Left lung (tissue), 14 donors: ENCODE measurements at places on chromosomes 1 and 21. TPM values are rescaled to one million over a fixed set of nuclear protein-coding genes. Genes with fewer than 3 reads are reported as not detected.

GRCh38 chr1:36482724-36483388 lies at the start of gene CSF3R:
TSS of gene CSF3R (minus strand) at chr1:36482913. CDS start at chr1:36479496, 3,417 bp downstream.
- DNase-seq = peak; percentile 67

DNA sequence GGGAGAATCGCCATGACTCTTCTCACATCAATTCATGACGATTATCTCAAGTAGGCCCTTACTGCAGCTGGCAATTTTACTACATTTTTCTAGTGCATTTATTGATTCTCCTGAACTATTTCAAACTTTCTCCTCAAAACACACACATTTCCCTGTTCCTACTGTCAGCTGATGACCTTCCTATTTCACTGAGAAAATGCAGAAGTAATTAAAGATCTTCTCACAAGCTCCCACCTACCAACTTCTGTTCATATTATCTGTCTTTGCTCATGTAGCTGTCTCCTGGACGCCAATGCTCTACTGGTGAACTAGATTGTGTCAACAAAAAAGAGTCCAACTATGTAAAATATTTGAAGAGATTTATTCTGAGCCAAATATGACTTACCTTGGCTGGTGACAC lies 36.4 kb upstream of the FASLG start:
- DNase-seq = no peak

ENAH gene
- polyA plus RNA-seq = 250 TPM

- DNase-seq = no peak
Measured at GRCh38 chr1:14538335-14538734, 60.1 kb upstream of the KAZN start.

PRMT2 gene
- polyA plus RNA-seq = 129 TPM

KCNE2 gene
- polyA plus RNA-seq = 0.76 TPM

DNA sequence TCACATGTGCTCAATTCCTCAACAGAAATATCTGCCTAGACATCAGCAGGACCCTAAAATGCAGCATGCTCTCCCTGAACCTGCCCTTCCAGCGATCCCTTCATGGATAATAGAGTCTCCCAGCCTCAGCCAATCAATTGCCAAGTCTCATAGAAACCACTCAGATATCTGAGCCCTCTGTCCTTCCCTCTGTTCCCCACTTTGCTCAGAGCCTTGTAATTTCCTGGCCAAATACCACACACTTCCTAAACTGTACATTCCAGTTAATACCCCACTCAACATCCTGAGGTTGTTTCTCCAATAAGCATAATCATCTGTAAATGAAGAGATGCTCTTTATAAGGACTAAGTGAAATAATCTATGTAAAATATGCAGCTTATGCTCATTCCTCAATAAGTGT lies 59.3 kb upstream of the PTGFRN start:
- DNase-seq = no peak

DNA sequence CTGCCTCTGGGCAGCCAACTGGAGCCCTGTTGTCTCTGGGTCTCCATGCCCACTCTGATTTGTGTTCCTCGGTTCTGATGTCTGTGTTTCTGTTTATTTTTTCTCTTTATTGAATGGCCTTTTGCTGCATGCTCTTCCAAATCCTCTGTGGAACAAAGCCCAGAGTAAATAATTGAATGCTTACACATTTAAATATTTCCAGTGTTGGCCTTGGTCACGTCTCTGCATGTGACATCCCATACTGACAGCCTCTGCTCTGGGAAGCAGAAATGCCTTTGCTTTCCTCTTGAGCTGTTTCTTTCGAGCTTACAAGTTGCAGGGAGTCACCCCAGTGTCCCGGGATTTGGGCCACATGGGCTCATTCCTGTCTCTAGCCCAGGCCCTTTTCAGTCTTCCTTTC lies 267.9 kb downstream of the PTPRU start:
- no peak for DNase-seq

DNA sequence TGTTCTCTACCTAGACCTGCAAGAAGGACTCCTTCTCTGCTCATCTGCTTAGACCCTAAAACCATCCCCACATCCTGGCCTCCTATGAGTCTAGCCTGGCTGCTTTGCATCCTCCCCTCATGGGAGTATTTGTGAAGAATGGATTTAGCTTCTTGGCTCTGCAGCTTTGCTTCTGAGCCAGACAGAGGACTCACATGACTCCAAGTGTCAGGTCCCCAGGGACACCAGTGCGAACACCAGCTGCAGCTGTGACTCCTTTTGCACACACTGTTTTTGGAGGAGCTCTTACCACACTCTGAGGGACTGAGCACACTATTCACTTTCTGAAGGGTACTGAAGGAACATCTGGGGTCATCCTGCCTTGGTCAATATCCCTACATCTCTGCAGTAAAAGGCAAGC lies 131.8 kb upstream of the SGIP1 start:
- DNase-seq = peak; percentile 60

DNA sequence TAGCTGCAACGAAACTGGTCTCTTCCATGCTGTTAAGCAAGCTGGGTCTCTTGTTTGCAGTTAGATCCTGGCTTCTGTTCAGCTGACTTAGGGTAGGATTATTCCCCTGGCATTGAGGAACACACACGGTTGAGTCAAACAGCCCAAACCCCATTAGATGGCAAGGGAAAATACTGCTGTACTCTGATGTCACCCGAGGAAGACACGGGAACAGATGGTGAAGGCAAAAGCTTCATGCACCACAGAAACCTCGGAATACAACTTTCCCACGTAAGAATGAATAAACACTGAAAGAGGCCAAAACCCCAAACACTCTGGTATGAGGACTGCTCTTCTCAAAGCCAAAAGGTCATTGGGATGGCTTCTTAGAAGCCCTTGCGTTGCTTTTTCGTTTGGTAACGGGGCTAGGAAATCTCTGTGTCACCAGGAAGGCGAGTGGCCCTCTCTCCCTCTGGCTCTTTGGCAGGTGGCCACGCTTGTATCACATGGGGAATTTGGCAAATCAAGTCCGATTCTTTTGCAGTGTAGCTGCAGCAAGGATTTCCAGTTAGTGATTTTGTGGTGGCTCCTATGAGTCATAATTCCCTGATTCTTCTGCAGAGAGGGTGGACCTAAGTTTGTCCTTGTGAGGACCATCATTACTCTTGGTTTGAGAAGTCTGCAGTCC lies 16.7 kb upstream of the LYST start:
- DNase-seq = peak; percentile 36

CACNA1E gene
- 0.13 TPM for polyA plus RNA-seq

DNA sequence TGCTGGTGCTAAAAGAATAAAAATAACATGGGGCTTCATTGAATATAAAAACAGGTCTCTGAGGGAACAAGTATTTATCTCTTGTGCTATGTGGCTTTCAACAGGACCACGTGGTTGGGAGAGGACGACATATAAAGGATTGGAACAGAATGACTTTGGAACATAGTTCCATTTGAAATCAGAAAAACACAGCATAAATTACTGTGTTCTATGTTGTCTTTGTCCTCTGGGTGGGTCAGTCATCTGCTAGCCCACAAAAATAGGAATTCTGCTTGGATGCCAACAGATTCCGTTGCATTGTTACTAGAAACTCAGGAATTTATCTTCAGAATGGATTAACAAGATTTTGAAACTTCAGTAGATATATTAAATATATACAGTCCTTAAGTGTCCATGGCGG lies 5.9 kb downstream of the CEP85 start:
- DNase-seq = no peak

DNA sequence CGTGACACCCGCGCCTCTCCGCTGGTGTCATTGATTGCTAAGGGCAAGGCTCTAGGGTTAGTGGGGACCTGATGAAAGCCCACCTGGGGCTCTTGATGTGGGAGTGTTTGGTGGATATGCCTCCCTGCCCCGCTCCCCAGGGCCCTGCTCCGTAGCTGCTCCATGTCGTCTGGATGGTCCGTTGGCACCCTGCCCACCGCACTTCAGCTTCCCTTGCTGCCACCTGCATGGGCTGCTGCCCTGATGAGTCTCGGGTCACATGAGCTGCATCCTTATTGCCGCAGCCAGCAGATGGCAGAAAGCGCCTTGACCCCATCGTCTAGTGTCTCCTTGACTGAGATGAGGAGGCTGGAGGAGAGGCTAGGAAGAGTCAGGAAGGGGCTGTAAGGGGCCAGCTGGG lies 439.4 kb downstream of the CAMTA1 start:
- no peak for DNase-seq

DNA sequence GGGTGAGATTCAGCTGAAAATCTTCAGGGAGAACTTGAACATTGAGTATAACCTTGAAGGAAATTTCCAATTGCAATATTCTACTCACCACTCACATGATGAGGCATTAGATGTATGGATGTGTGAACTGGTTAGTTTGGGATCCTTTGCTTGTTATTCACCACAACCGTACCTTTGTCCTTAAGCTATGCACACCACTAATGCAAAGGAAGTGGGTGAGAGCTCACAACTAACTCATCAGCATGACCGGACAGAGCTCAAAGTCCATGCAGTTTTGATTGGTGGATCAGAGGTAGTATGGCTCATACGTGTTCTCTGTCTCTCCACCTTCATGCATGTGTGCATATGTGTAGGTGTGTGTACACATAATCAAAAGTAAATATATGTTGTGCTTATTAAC lies 43.5 kb upstream of the MROH9 start:
- DNase-seq = no peak

CTSK gene
- polyA plus RNA-seq = 30.7 TPM

- DNase-seq = peak; percentile 92
Measured at GRCh38 chr21:39385299-39386145, 36.6 kb upstream of the HMGN1 start.

- no peak for DNase-seq
Measured at GRCh38 chr1:201353186-201353940, 24.1 kb downstream of the TNNT2 start.

- peak; percentile 33 for DNase-seq
Measured at GRCh38 chr1:192445241-192445640, 128.4 kb downstream of the RGS21 start.

LCE1F gene
- polyA plus RNA-seq = not detected

LCE1B gene
- polyA plus RNA-seq = not detected

DNA sequence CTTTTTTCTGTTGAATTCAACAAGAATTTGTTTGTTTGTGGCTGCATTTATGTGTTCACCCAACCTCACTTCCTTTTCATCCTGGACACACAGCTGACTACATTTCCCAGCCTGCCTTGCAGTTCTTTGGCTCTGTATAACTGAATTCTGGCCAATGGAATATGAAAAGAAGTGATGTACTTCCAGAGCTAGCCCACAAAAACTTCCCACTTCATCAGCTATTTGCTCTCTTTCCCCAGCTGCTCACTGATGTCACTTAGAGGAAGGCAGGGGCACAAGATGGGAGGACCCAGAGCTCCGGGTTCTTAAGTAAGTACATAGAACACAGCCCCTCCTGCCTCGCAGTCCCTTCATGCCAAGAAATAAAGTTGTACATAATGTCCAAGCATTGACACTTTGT lies 235.0 kb upstream of the FGGY start:
- peak; percentile 95 for DNase-seq
